ENCODE measurements at places on chromosomes 4 and X.

GRCh38 chrX:97479106-97479890, 595.6 kb downstream of the RPA4 start:
- no peak for DNase-seq

- DNase-seq, result no peak
Observed at GRCh38 chr4:139389991-139390390, 63.9 kb upstream of the RAB33B start.

- no peak for DNase-seq
Observed at GRCh38 chrX:7280520-7280919, 132.6 kb upstream of the PUDP start.

GRCh38 chr4:165415910-165416309, 37.1 kb downstream of the CPE start:
- no peak for DNase-seq

DNA sequence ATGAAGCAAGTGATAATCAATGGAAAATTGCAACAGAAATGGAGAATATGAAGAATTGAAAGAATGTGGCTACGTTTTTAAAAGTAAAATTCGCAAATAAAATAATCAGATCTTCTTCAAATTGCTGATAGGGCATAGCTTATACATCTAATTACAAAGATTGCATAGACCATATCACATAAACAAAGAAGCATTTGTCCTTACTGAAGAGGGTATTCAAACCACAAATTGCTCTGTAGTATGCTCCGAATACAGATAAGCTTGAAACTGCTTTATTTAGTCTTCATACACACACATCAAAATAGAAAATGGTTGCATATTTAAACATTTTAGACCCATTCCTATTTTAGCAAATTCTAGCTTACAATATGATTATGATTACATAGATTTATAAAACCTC, 206.7 kb upstream of the SLIT2 start:
- no peak for DNase-seq

GRCh38 chrX:103520386-103520785, 1.1 kb upstream of the RAB40A start:
- DNase-seq, result no peak

DNA sequence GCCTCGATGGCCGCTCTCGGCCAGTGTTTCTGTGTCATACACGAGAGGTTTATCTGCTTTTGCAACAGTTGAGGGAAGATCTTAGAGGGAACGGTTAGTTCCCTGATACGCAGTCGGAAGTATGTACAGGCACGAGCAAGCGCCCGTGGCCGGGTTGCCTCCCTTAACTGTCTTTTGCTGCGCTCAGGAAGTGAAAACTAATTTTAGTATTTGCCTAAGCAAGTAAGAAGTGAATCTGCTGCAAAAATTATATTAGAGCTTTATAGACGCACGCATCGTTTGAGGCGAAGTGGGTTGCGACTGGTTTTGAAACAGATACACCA, 695 bp downstream of the MTM1 start:
- no peak for DNase-seq

DNA sequence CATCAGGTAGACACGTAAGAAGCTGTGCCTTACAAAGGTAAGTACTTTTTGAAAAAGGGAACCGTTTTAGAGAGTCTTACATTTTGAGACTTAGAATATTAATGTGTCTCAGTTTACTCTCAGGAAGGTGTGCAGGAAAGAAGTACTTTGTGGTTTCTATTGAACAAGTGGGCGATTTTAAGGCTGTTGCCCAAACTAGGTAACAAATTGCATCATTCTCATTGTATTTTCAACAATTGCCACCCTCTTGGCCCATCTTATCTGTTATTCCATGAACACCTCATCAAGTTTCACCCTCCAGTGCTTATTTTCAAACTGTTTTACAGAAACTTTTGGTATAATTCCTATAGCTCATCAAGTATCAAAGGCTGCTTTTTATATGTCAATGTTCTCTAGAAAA, 158.3 kb downstream of the SLC4A4 start:
- no peak for DNase-seq

- no peak for DNase-seq
Observed at GRCh38 chr4:37157476-37158167, 86.9 kb upstream of the NWD2 start.

GRCh38 chrX:142084611-142085010, 120.5 kb downstream of the MAGEC2 start:
- DNase-seq, result no peak

GRCh38 chrX:80879916-80880315, 70.2 kb upstream of the BRWD3 start:
- no peak for DNase-seq

DNA sequence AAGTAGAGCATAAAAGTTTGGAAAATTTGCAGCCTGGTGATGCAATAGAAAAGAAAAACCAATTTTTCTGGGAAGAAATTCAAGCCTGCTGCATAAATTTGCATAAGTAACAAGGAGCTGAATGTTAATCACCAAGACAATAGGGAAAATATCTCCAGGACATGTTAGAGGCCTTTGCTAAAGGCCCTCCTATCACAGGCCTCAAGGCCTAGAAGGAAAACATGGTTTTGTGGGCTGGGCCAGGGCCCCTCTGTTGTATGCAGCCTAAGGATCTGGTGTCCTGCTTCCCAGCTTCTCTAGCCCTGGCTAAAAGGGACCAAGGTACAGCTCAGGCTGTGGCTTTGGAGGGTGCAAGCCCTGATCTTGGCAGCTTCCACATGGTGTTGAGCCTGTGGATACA, 6.2 kb upstream of the RTL3 start:
- DNase-seq, result no peak

DNA sequence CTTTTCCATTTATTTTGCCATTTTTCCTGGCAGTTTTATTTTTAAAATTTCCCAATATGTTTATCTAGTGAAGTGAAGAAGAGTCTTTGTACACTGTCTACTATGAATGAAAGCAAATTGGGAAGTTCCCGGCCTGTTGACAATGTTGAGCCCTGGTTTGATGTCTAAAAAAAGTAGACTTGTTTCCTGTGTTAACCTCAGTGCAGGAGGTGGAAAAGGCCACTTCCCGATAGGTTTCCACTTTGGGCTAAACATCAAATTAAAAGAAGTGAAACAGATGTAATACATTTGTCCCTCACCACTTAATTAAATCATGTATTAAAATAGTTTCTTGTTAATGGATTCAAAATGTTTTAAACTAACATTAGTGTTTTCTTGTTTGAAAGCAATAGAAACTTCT, 30.0 kb downstream of the BBS12 start:
- no peak for DNase-seq

DNA sequence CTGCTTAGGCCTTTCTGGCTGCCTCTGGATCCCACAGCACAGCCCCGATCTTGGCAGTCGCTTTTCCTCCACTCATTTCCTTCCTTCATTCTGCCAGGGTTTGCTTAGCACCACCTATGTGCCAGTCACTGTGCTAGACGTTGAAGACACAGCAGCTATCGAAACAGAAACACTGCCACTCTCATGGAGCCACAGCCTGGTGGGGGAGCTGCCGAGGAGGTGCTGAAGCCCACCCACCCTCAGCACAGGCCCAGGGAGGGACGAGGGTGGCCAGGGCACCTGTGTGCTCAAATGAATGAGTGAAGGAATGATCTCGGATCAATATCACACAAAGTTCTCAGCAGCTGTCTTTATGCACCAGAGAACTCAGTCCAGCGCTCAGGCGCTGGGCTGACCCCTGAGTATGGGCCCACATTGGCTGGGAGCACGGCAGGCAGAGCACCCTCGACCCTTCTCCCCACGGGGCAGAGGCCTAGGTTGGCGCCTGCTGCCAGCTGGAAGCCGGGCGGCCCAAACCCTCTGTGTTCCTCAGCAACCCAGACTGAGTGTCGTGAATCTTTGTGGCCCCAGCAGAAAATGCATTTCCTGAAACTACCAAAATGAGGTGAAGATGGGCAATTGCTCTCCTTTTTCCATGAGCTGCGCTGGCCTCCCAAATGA, 108.9 kb downstream of the SORCS2 start:
- DNase-seq, result no peak

GRCh38 chr4:128861856-128862518, 52.5 kb downstream of the JADE1 start:
- DNase-seq, result no peak

- no peak for DNase-seq
Observed at GRCh38 chrX:126994032-126994600, 174.6 kb downstream of the PRR32 start.

- DNase-seq, result no peak
Observed at GRCh38 chrX:74423289-74423998, 2.2 kb downstream of the SLC16A2 start.

DNA sequence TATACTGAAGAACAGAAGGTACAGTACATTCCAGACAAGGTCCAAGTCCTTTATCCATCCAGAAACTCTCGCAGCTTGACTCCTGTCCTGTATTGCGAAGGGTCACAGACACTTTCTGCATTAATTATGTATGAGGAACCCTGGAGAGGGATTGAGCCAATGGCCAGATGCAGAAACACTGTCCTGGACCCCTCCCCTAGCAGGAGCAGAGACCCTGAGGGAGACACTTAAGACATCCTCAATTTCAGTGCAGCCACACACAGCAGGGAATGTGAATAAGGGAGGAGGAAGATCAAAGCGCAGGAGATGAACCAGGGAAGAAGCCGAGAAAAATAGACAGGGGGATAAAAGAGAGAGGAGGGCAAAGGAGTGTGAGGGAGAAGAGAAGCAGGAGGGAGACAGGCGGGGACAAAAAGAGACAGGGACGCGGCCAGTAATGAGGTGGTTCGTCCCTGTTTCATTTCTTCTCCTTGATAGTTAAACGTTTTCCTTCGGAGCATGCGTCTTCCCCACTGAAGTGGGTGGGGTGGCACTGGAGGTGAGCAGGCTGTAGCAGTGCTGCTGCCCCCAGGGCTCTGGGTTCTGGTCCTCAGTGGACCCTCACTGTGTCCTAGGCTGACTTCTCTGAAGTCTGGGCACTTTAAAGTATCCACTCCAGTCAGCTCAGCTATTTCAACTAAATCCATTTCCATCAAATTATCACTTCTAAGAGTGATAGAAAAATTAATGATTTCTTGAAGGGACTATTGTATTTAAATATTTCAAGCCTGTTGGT, 356.4 kb upstream of the NOCT start:
- no peak for DNase-seq

GRCh38 chr4:167359711-167360110, 125.4 kb upstream of the SPOCK3 start:
- no peak for DNase-seq

- no peak for DNase-seq
Observed at GRCh38 chr4:14920759-14921320, 81.4 kb upstream of the CPEB2 start.

- no peak for DNase-seq
Observed at GRCh38 chrX:108138814-108139702, 47.5 kb downstream of the ATG4A start.

DNA sequence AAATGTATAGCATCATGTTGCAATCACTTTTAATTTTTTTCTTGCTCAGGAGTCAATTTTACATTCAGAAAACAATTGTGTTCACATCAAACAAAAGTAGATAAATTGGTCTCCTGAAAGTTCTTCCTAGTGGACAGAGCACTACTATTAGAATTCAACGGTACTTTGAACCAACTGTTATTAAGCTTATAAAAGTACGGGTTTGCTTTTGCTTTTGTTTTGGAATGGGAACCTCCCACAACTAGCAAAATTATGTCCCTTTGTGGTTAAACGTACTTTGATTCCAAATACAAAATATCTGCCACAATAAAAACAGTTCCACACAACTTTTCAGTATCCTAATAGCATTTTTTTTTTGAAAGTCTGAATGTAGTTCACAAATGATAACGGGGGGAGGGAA, 8.6 kb upstream of the MAPK10 start:
- DNase-seq, result no peak
